Left renal pelvis (tissue), 4 donors: ENCODE measurements at places on chromosomes 1 and 21. TPM values are rescaled to one million over a fixed set of nuclear protein-coding genes. Genes with fewer than 3 reads are reported as not detected.

Gene NECTIN4
- polyA plus RNA-seq = 5.0 TPM

DNA sequence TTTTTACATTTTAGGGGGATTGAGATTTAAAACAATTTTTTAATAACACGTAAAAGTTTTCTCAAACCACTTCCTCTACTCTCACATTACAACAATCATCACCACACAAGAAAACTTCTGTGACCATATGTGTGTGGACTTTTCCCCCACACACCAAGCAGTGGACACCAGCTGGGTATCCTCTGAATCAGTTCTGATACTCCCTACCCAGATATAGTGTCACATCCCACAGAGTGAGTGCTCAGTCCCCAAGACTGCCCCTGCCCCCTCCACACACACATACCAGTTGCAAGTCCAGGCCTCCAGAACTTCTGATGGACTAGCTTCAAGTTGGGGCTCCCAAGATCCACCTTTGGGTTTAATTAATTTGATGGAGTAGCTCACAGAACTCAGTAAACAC lies 53.3 kb upstream of the QSOX1 start:
- no peak for DNase-seq

- no peak for DNase-seq
Observed at GRCh38 chr1:1013922-1014648, 788 bp downstream of the ISG15 start.

DNA sequence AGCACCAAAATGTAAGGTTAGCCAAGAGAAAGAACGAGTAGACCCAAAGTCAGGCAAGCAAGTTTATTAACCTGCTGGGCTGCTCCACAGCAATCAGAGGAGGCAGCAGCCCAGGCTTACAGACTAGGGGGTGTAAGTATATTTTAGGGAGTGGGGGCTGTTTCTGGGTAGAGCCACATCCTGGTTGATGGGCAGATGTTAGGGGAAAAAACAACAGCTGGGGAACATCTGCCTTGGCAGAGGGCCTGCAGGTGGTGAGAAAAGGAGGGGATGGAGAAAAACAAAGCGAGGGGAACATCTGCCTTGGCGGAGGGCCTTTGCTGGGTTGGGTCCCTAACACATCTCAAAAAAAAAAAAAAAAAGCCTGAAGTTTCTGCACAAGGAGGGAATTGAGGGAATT lies 9.7 kb upstream of the ZBTB48 start:
- no peak for DNase-seq

GRCh38 chr21:32044205-32045180 lies 171.7 kb downstream of the HUNK start:
- DNase-seq = no peak

DNA sequence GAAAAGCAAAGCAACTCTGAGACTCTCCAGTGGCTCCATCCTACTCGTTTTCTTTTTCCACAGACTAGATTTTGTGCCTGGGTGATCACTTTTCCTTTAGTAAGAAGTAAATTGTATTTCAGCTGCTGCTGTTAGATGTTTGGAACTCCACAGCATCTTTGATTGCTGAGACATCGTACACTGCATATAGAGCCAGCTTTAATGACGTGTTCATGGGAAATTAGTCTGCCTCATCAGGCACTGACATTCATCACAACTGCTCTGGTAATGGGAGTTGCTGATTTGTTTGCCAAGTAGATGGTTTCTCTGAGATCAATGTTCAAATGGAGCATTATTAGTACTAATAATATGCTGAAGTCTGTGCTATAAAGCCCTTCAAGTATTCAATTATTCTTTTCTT lies 573.8 kb upstream of the NR5A2 start:
- DNase-seq = no peak

DNA sequence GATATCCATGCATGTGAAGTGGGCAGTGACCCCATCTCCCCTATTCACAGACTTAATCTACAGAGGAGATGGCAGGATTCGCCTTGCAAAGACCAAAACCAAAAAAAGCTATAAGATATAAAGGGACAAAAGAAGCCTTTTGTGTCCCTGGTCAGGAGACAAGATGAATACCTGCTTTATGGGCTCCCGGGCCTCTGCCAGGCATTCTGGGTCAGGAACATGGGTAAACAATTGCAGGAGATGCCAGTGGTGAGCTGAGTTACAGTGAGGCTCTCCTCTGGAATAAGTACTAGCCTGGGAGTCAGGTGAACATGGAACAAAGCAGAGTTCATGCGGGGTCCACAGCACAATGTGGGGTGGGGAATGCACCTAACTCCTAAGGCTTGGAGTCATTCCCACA lies 4.7 kb downstream of the SLC9A1 start:
- DNase-seq = no peak

- DNase-seq = no peak
Observed at GRCh38 chr1:8813016-8813763, 4.2 kb downstream of the RERE start.

DNA sequence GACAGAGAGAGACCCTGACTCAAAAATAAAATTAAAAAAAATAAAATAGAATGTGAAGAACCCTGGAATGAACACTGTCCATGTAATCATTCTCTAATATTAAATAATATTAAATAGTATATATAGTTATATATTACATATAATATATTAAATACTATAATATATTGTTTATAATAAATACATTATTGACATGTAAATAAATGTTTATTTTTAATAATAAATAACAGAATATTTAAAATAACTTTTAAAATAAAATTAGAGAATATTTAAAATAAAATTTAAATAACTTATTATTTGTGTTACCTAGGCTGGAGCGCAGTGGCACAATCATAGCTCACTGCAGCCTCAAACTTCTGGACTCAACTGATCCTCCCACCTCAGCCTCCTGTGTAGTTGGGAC lies 32.1 kb downstream of the TRAF5 start:
- no peak for DNase-seq

GRCh38 chr21:34844013-34844923 lies 175.5 kb downstream of the CLIC6 start:
- no peak for DNase-seq
